ENCODE measurements at places on chromosomes 3 and 15. TPM values are rescaled to one million over a fixed set of nuclear protein-coding genes. Genes with fewer than 3 reads are reported as not detected.

The THAP10 gene
- total RNA-seq = 4.5 TPM

The XCR1 gene
- 0.16 TPM for total RNA-seq

The SLC28A1 gene
- total RNA-seq = 0.31 TPM

The NR2F2 gene
- total RNA-seq = 38.2 TPM

The NRG4 gene
- total RNA-seq = 10.8 TPM

The TPM1 gene
- 126 TPM for total RNA-seq

The OXTR gene
- 4.2 TPM for total RNA-seq

The GPR160 gene
- total RNA-seq = 4.2 TPM

The GOLGA8S gene
- total RNA-seq = 9.2 TPM

The B3GALNT1 gene
- total RNA-seq = 20.2 TPM
